Left kidney (tissue), 8 donors: ENCODE measurements at places on chromosomes 3 and 15.
A peak's percentile ranks its signal among the peaks of the same experiment; 100 is the strongest.

DNA sequence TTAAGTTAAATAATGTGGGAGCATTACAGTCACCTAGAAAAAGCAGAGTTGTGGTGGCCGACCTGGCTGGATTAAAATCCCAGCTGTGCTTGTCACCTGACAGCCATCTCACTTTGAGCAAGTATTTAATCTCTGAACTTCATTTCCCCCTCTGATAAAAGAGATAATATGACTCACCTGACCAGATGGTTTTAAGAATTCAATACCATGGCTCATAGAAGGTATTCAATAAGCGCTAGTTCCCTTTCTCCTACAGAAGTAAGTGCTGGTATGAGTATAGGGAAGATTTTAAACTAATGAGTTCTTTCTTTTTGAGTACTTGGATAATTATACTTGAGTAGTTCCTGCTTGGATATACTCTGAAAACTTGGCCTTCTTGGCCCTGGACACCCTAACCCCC, 325.5 kb downstream of the IL5RA start:
- no peak for DNase-seq

- DNase-seq, result no peak
Measured at GRCh38 chr3:129327510-129327909, 48.8 kb downstream of the HMCES start.

DNA sequence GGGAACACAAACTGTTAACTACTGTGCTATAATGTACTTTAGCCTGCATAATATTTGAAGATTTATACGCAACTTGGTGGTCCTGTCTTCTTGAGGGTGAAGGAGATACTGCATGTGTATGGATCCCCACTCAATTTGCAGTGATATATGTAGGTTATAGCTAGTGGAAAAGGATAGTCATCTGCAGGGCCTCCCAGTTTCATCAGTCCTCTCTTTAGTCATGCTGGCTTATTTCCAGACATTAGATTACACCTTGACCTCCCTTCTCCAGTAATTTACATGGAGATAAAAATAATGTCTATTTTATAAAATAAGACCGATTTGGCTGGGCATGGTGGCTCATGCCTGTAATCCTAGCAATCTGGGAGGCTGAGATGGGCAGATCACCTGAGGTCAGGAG, 3.7 kb downstream of the NR1D2 start:
- DNase-seq, result no peak

DNA sequence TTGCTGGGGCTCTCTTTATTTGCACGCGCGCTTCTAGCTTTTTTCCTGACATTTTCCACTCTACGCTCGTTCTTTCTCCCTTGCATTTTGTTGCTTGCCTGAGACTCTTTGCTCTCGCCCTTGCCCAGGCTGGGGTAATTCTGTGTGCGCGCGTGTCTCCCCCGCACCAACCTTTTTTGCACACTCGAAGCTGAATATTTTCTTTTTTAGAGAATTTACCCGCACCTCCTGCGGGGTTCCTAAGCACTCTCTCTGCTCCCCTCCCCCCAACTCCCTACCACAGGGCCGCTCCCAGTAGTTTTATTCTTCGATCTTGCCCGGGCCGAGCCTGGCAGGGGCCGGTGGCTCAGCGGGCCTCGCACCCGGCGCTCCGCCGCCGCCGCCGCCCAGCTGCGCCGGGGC, 732 bp downstream of the FAM43A start:
- DNase-seq, result no peak

DNA sequence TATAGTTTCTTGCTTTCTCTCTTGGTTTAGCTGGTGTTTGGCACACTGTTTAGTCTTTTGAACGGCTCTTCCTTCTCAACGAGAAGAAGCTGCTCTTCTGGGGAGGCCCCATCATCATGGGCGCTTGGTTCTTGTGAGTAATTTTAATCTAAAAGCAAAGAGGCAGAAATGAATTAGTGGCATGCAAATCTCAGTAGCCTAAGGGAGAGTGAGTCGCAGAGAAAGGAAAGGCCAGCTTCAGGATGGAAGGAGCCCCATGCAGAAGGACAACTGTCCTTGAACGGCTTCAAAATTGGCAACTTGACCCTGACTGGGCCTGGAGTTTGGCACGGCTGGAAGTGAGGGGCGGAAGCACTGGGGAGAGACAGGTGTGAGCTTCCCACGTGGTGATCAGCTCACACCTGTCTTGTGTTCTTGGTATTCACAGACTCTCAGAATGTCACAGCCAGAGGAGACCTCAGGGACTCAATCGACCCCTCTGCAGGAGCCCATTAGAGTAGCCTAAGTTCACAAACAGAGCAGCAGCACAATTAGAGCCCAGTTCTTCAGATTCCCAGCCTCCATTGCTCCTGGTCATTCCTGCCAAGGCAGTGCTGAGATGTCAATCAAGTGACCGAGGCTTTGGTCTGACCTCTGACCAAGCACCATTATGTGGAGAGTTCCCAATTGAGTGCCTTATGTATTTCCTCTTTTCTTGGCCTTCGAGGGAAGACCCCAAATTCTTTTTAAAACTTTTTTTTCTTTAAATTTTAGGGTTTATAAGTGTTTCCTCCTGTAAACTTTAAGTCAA, 41.3 kb upstream of the ETV5 start:
- DNase-seq, result no peak

DNA sequence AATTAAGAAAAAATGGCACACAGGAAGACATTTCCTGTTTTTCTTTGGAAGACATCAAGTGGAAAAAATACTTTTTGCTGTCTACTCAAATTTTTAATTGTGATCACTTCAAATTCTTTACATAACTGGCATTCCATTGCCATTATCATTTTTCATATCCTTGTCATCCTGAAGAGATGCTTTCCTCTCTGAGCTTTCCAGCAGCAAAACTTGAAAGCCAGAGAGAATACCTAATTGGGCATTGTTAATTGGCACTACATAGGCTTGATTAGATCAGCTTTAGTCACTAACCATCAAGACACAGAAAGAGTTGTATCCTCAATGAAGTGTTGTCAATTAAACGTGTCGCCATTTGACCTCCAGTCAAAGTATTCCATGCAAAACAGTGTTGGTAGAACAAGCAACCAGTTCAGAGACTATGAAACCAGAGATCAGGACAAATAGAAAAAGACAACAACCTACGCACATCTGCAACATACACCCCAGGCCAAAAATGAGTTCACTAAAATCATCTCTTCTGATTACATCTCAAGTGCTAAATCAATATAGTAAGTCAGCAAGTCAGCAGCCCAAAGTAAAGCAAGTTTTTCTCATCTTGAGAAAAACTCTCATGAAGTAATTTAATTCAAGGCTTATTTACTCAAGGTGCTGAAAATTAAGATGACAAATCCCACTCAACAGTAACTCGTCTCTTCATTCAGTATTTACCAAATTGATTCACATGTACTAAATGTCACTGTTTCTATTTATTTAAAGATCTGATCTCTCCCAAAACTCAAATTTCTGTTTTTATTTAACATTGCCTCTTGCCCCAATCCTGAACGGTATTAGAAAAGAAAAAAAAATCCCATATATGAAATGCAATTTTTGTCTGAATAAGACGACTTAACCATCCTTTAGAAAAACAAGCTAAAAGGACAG, 123.0 kb downstream of the SUCLG2 start:
- no peak for DNase-seq

DNA sequence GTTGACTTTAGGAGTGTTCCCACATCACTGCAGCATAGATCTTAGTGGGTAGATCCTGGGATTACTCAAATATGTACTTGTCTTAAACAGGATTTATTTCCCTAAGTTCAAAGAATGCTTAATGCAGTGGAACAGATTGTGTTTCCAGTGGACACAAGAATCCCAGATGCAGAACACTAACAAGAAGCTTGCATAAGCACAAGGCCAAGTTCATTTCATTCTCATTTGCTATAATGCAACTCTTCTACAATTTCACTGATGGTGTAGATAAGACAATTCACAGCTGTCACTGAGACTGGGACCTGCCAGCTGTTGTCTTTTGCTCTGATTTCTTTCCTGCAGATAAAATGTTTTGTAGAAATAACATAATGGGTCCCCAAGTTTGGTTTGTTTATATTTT, 225.6 kb downstream of the NFKBIZ start:
- DNase-seq, result peak; percentile 59
